ENCODE measurements at places on chromosomes 6 and 20. TPM values are rescaled to one million over a fixed set of nuclear protein-coding genes. Genes with fewer than 3 reads are reported as not detected.

SCAF8 gene
- 35.1 TPM for total RNA-seq

KIF13A gene
- 57.2 TPM for total RNA-seq

MAN1A1 gene
- 41.2 TPM for total RNA-seq

RIMS4 gene
- total RNA-seq: not detected

TREM2 gene
- not detected for total RNA-seq

MYL9 gene
- 7.6 TPM for total RNA-seq

CYP39A1 gene
- total RNA-seq: 0.33 TPM

AGER gene
- not detected for total RNA-seq

LY6G6F gene
- not detected for total RNA-seq

SAMD10 gene
- total RNA-seq: 6.5 TPM

NKX2-4 gene
- total RNA-seq: not detected

MICA gene
- total RNA-seq: 47.9 TPM

PREX1 gene
- total RNA-seq: 109 TPM

GJA1 gene
- 435 TPM for total RNA-seq

GTF3C6 gene
- total RNA-seq: 30.7 TPM

GHRH gene
- total RNA-seq: not detected

GSTA3 gene
- total RNA-seq: not detected

RCAN2 gene
- 1.5 TPM for total RNA-seq

OXT gene
- total RNA-seq: not detected

BTN3A1 gene
- total RNA-seq: 5.4 TPM

MACROD2 gene
- total RNA-seq: 0.33 TPM

OPRM1 gene
- total RNA-seq: not detected

RAET1E gene
- 0.29 TPM for total RNA-seq

OLIG3 gene
- total RNA-seq: not detected

DNAH8 gene
- total RNA-seq: under 0.01 TPM

BMP7 gene
- not detected for total RNA-seq

SNHG17 gene
- total RNA-seq: 11.9 TPM

MYBL2 gene
- total RNA-seq: 24.5 TPM

DST gene
- 334 TPM for total RNA-seq

TENT5A gene
- 6.0 TPM for total RNA-seq

TCP11 gene
- total RNA-seq: not detected

BPIFA1 gene
- total RNA-seq: not detected

PRICKLE4 gene
- 6.2 TPM for total RNA-seq

PSMF1 gene
- 152 TPM for total RNA-seq

CALHM5 gene
- 7.8 TPM for total RNA-seq

YWHAB gene
- 114 TPM for total RNA-seq

PAX1 gene
- not detected for total RNA-seq

ZBTB9 gene
- total RNA-seq: 7.8 TPM

EFHC1 gene
- 15.4 TPM for total RNA-seq

KCNK15 gene
- not detected for total RNA-seq

ARHGAP40 gene
- total RNA-seq: under 0.01 TPM

CST5 gene
- not detected for total RNA-seq

CST3 gene
- 164 TPM for total RNA-seq

BTNL2 gene
- total RNA-seq: not detected

HM13 gene
- 105 TPM for total RNA-seq

FHL5 gene
- not detected for total RNA-seq

GRIK2 gene
- total RNA-seq: not detected

OR2H1 gene
- total RNA-seq: not detected

BCKDHB gene
- 12.2 TPM for total RNA-seq

RBM24 gene
- total RNA-seq: 4.0 TPM

TFAP2C gene
- total RNA-seq: not detected

ENPP4 gene
- 8.0 TPM for total RNA-seq

C20orf144 gene
- total RNA-seq: 0.10 TPM

SLA2 gene
- not detected for total RNA-seq
